Effector CD4-positive, alpha-beta T cell (primary cell): ENCODE measurements at places on chromosomes 6 and 20.

DNA sequence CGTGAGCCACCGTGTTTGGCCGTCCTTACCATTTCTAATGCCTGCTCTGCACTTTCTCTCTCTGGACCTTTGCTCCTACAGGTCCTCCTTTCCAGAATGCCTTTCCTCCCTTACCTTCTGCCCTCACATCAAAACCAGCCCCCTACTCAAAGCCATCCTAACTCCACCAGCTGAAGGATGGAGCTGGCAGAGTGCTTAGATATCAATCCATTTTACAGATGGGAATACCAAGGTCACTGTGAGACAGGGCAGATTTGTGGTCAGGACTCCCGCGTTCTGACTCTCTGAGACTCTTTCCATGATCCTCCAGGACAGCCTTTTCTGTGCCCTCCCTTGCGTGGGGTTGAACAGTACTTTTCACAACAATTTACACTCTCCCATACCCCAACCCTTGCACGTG is 41.7 kb upstream of the SCRT2 start:
- no peak for DNase-seq

DNA sequence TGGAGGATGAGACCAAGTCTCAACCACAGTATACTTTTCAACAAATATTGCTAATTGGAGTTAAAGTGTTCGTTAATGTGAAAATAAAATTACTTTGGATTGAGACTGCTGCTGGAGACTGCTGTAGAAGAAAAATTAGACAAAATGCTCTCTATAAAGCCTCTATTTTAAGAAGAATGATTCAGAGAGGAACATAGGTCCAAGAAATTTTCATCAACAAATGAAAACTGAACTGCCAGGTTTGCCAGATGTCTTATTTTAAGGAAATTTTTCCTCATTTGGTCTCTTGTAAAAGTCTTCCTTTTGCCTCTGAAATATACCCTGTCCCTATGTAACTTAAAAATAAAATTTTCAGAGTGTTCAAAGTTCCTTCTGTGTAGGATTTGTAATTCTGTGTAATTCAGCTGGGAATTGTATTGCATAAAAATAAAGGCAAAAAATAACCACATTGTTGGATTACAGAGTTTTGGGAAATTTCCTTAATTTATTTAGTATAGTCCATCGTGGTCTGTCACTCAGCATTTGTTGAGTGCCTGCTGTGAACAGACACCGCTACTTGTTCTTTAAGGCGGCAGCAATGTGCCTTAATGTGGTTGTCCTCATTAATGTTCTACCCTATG is 27.4 kb downstream of the ANKS1A start:
- DNase-seq, result no peak

- DNase-seq, result no peak
Observed at GRCh38 chr20:59508729-59509128, 95.6 kb upstream of the PHACTR3 start.

DNA sequence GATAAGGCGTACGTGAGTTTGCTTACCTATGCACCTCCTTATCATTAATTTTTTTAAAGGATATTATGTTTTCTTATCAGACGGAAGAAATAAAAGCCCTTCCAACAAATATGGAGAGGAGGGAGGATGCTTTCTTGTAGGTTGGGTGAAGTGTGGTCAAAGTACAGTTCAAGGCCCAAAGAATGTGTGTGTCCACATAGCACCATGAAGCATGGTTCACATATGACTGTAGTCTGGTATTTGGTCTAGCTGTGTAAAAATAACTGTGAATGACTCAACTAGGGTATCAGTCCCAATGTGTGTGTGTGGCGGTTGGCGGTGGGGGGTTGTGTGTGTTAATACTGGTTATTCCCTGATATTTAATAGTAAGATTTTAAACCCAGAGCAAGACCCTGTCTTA is 212.7 kb downstream of the TMEM242 start:
- DNase-seq, result no peak

- no peak for DNase-seq
Observed at GRCh38 chr20:36584018-36584481, 10.7 kb downstream of the TGIF2 start.

DNA sequence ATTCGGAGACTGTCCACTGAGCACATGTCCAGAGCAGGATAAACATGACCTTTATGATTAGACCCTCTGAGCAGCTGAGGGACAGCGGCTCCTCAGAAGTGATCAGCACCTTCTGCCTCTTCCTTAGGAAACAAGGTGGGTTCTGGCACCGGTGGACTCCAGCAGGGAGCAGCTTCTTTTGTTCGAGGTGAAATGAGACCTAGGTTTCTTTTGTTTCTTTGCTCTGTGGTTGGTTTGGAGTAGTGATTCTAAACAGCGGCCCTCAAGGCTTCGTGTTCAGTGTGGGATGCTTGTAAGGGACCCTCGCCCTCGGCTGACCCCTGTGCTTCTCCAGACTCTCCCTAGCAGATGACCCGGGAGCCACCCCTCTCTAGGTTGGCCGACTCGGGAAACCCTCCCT is 14.6 kb upstream of the FRMD1 start:
- DNase-seq, result no peak

GRCh38 chr6:154261688-154262397 is 94.8 kb downstream of the IPCEF1 start:
- DNase-seq, result no peak

GRCh38 chr20:60024801-60025200 is 66.6 kb downstream of the CDH26 start:
- no peak for DNase-seq

DNA sequence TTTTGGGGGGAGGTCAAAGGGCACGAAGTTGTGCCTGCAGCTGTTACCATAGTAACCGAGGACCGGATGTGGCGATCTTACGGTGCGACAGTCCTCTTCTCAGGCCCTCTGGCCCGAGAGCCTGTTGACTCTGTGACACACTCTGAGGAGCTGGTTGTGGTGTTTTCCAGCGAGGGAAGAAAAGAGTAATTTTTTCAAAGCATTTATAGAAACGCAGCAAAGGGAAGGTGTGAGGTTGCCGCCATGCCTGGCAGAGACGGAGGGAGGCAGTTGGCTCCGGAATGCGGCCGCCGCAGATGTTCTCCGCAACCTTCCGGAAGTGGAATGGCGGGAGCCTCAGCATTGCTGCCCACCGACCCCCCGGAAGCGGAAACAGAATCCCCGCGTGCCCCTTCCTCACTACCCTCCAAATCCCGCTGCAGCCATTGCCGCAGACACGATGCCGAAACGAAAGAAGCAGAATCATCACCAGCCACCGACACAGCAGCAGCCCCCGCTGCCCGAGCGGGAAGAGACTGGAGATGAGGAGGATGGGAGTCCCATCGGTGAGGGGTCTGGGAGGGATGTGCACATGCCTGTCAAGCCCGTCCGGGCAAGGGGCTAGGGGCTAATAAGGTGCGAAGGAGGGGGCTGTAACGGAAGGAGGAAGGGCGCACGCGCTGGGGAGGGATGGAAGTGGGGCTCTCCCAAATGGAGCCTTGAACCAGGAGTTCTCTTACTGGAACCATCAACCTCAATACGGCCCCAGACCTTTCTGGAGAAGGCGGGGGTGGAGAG is at the start of gene PRR3:
Gene PRR3, plus strand, starts transcription at position 390 of the 777 bp plus-strand sequence. Its CDS starts 50 bp downstream, at position 440.
- DNase-seq, result peak; percentile 83

- DNase-seq, result no peak
Observed at GRCh38 chr20:45061244-45061643, 39.7 kb downstream of the KCNS1 start.

GRCh38 chr6:163356324-163356723 is 58.2 kb upstream of the QKI start:
- no peak for DNase-seq

DNA sequence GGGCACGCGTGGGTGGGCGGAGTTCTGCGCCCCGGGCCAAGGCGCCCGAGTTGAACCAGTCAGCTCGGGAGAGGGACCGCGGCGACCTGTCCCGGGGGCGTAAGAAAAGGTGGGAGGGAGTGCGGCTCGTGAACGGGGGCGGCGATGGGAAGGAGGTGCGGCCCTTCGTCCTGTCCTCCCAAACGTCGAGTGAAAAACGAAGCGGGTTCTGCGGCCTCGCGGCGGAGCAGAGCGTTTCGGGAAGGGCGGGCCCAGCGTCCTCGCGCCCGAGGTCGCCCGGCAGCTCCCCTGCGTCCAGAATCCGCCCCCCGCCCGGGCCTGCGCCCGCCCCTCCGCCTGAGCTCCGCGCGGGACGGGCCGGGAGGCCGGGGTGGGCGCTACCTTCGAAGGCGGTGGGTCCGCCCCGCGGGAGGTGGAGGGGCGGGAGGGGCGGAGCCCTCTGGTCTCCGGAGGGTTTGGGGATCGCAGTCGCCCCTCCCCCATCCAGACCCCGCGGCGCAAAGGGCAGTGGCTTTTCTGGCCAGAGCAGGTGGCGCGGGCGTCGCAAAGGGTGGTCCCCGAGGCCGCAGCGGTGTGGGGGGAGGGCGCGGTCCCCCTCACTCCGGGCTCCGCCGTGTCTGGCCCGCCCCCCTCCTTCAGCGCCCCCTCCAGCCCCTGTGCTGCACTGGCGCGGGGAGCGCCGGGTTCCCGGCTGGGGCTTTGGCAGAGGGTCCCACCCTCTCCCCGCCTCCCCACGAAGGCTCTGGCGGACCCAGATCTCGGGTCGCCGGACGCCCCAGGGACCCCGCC is 838 bp downstream of the STMN3 start:
- DNase-seq, result peak; percentile 44

GRCh38 chr6:13191461-13191860 is 136.9 kb downstream of the TBC1D7 start:
- DNase-seq, result no peak

- DNase-seq, result no peak
Observed at GRCh38 chr20:4171538-4172116, 156.3 kb upstream of the RNF24 start.
